Omental fat pad (tissue), 4 donors: ENCODE measurements at places on chromosomes 16 and 17.

- no peak for DNase-seq
Measured at GRCh38 chr16:50021544-50021943, 3.5 kb upstream of the CNEP1R1 start.

GRCh38 chr17:16261049-16261448 is 44.0 kb downstream of the PIGL start:
- no peak for DNase-seq

GRCh38 chr17:55694286-55694910 is 28.3 kb downstream of the TMEM100 start:
- DNase-seq: no peak

GRCh38 chr17:28711723-28712031 is at the start of gene PROCA1:
TSS of gene PROCA1 (minus strand) at chr17:28711888. CDS start at chr17:28711660, 228 bp downstream.
- no peak for DNase-seq

DNA sequence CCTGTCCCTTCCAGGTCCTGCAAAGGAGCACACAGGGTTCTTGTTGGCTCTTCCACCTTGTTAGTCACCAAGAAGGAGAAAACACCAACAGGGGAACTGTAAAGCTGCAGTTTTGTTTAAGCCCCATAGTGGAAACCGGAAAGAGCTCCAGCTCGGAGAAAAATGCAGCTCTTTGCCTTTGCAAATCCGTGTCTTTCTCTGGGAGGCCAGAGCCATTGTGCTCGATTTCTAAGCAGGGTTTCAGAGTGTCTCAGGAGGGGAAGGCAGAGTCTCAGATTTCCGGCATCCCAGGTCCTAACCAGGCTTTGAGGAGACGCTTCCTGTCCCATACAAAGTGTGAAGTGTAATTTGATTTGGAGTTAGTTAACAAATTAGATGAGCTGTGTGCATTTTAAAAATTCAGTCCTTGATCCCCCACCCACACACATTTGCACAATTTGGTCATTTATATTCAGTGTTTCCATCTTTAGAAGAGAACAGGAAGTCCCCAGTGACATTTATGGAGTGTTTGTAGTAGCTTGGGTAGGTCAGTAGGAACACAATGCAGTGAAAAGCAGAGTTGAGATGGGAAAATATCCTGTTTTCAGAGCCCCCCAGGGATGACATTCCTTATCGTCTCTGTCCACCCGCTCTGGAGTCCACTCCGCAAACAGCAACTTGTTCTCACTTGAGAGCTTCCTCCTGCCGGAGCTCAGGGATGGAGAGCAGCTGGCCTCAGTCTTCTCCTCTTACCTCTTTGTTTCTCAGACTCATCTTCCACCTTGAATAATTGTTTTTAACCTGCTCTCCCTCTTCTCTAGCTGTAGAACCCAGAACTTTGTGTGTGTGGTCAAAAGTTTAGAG is 331.9 kb downstream of the SEC14L1 start:
- DNase-seq: no peak

GRCh38 chr17:350706-351448 is 1.7 kb downstream of the RPH3AL start:
- DNase-seq: no peak

GRCh38 chr17:27575096-27575911 is 55.7 kb upstream of the LGALS9 start:
- no peak for DNase-seq

- no peak for DNase-seq
Measured at GRCh38 chr17:13419676-13420075, 182.1 kb downstream of the HS3ST3A1 start.

DNA sequence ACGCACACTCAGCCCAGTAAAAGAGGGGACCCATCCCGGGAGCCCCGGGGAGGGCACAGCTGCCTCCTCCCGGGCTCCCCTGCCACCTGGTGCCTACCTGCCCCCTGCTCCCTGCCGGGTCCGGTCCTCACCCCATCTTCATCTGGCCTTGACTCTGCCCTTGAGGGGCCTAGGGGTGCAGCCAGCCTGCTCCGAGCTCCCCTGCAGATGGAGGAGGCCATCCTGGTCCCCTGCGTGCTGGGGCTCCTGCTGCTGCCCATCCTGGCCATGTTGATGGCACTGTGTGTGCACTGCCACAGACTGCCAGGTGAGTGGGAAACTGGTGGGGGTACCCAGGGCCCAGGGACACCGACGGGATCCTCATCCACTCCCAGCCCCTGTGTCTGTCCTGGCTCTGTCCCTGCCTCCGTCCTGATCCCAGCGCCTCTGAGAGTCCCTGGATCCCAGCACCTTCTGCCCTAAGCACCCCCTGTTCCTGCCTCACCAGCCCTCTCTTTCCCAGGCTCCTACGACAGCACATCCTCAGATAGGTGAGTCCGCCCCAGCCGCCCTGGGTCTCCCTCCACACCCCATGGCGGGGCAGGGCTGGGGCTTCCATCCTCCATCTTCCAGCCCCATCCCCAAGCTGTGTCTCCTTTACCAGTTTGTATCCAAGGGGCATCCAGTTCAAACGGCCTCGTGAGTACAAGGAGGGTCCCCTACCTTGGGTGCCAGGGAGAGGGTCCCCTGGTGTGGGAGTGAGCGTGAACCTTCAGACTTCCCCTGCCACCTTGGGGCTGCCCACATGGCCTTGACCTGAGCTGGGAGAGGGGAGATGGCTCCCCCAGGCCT is 574 bp downstream of the LAT start:
- no peak for DNase-seq

GRCh38 chr16:50666658-50667496 is 14.2 kb downstream of the SNX20 start:
- DNase-seq: no peak

DNA sequence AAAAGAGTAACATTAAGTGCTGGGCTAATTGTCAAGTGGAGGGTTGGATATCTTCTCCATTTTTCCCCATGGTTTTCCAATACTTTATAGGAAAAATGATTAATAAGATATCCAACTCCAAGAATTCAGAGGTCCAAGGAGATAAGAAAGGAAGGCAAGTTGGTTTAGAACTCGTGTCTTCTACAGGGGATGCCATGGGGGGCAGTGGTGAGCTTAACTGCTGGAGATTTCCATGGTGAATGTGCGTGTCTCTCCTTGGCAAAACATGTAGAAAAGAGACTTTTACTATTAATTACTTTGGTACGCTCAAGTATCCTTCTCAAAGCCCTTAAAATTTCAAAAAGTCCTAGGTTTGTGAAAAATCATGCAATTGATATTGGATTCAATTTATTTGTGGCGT is 982.9 kb upstream of the RBFOX1 start:
- no peak for DNase-seq

DNA sequence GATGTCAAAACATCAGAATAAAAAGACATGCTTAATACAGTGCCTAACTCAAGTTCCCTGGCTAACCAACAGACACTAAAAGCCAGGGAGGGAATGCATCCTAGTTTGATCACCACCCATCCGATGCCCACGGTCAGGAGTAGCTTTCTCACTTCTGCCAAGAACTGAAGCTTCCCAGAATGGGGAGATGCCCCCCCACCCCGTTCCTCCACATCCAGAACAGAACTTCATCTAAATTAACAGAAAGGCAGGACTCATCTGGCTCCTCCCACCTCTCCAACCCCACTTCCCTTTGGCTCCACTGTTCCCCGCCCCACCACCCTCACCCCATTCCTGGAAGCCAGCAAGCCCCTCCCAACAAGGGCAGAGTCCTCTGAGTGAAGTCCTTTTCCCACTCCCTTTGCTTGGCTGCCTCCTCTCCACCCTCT is 33.7 kb downstream of the GDE1 start:
- no peak for DNase-seq

DNA sequence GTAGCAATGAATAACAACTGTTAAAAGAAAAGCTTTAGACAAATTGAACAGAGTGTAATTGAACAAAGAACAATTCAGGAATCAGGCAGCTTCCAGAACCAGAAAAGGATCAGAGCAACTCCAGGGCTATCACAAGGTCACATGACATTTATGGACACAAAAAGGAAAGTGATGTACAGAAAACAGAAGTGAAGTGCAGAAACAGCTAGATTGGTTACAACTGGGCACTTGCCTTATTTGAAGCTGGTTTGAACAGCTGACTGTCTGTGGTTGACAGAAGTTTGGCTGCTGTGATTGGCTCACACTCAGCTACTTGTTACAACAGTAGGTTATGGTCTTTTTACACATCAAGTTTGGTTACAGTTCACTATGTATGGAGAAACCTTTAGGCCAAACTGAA is 14.8 kb downstream of the EFCAB5 start:
- DNase-seq: no peak

GRCh38 chr17:4986951-4987766 is at the start of gene CAMTA2:
TSS of gene CAMTA2 (minus strand) at chr17:4987675. CDS start at chr17:4986222, 1,453 bp downstream.
- DNase-seq: peak; percentile 76

- DNase-seq: no peak
Measured at GRCh38 chr16:732936-733335, 6.0 kb downstream of the HAGHL start.

- no peak for DNase-seq
Measured at GRCh38 chr17:73031472-73031871, 61.0 kb downstream of the SLC39A11 start.

DNA sequence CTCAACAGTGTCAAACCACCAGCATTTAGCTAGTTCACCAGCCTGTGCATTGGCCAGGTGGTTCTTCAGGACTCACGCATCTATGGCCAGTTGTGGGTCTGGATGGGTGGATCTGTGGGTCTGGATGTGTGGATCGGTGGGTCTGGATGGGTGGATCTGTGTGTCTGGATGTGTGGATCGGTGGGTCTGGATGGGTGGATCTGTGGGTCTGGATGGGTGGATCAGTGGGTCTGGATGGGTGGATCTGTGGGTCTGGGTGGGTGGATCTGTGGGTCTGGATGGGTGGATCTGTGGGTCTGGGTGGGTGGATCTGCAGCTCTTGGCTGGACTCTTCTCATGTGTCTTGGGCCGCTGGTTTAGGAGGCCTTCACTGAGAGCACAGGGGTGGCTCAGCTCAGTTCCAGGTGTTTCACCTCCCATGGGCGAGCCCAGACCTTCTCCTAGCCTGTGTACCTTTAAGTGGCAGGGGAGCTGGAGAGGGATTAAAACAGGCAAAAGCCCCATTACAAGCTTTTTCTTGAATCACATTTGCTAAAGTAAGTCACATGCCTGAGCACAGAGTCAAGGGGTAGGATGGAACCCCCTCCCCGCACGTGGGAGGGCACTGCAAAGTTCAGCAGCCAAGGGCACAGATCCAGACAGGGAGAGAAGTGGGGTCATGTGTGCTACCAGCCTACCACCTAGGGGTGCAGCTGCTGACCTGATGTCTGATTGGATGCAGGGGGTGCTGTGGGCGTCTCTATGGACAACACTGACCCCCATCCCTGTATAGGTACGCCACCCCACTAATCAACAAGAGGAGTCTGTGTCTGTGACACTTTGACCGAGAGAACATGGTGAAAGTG is 3.4 kb upstream of the NUBP1 start:
- no peak for DNase-seq

DNA sequence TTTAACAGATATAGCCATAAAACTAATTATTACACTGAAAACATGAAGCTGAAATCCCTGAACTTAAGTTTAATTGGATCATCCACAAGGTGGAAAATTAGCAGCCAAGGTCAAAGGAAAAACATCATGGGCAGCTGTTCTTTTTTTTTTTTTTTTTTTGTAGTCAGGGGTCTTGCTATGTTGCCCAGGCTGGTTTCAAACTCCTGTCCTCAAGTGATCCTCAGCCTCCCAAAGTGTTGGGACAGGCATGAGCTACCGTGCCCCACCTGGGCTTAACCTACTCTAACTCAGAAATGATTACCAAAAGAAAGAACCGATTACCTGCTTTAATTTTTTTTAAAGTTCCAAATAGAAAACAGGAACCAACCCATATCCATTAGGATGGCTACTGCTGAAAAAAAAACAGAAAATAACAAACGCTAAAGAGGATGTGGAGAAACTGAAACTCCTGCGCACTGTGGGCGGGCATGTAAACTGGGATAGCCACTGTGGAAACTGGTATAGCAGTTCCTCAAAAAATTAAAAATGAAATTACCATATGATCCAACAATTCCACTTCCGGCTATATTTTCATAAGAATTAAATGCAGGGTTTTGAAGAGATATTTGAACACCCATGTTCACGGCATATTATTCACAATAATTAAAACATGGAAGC is 8.6 kb downstream of the CMC2 start:
- no peak for DNase-seq

- DNase-seq: no peak
Measured at GRCh38 chr16:30521873-30522641, 4.3 kb downstream of the ZNF768 start.

GRCh38 chr16:83901101-83901500 is 2.2 kb downstream of the MLYCD start:
- no peak for DNase-seq

- DNase-seq: no peak
Measured at GRCh38 chr16:50335196-50335958, 33.4 kb downstream of the BRD7 start.

DNA sequence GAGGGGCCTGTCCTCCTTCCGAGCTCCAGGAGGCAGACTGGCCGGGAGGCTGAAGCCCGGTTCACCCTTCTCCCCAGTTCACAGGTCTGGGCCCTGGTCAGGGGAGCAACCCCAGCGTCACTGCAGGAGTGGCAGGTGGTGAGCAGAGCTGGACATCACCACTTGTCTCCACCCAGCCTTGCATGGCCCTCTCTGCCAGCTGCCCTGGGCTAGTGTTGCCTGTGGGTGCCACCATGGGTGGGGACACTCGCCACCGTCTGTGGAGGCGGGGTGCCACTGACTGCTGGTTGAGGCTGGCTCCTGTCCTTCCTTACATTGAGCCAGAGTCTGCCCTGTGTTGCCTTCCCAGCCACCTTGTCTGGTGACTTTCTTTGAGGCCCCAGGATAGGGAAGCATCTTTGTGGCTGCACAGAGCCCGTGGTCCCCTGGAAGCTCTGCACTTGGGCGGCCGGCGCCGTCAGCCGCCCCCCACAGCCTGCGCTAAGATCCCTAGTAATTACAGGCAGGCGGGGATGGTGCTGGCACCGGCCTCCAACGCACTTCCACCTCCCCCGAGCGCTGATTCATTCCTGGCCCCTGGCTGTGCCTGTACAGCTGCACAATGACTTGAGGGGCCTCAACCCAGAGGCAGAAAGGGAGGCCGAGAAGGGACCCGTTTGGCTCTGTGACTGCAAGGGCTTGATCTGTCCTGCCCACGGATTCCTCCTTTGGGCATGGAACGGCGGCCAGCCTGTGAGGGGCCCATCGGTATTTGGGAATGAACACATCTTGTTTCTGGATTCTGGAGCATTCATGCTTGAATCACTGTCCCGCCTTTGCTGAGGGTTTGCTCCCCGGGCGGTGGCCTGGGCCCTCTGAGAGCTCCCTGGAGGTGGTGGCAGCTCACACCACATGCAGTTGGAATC is 5.2 kb downstream of the BAIAP2 start:
- no peak for DNase-seq

DNA sequence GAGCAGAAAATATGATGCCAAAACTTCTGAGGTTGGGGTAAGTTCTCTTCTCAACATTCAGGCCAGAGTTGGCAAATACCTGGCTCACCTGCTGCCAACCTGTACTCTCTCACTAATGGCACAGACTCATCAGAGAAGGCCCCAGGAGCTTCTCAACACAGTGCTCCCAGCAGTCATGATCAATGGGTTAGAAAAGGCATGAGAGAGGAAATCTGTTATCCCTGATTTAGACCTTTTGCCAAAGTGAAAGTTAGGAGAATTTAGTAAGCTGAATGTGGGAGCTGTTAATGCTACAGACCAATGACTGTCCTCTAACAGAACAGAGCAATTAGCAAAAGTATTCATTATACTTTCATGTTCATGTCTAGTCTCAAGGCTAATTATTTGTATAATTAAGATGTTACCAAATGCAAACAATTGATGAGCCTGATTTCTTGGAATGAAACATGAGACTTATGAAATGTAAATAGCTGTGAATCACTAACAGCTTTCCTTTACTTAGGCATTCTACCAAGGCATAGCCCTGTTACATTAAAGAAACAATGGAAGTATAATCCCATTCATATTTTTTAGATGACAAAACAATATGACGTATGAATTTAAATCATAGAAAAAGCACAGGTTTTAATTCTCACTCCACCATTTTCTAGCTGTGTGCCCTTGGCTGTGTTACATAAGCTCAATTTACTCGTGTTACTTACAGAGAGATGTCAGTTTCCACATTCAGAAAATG is 68.7 kb upstream of the MARCHF10 start:
- no peak for DNase-seq
